ENCODE measurements at places on chromosomes 4 and X.

- DNase-seq: no peak
Observed at GRCh38 chr4:176489001-176489400, 169.2 kb downstream of the SPCS3 start.

GRCh38 chrX:49111791-49112190 lies 11.7 kb downstream of the GPKOW start:
- DNase-seq: no peak

GRCh38 chrX:155094468-155095061 lies 23.3 kb downstream of the BRCC3 start:
- DNase-seq: peak; percentile 36

DNA sequence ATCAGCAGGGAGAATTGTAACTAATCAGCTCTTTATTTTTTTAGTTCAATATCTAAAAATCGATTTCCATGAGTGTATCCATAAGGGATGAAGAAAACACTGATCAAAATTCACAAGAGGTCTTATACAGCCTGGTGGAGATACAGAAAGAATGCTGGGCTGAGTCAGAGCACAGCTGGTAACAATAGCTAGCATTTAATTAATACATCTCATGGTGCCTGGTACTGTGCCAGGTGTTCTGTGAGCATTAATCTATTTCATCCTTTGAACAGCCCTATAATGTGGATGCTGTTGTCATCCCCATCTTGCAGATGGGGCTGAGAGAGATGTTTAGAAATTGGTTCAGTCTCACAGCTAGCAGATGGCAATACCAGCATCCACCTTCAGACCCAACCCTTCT lies 250.9 kb upstream of the RPS6KA3 start:
- DNase-seq: no peak

- DNase-seq: no peak
Observed at GRCh38 chr4:165522050-165522449, 143.2 kb downstream of the CPE start.

DNA sequence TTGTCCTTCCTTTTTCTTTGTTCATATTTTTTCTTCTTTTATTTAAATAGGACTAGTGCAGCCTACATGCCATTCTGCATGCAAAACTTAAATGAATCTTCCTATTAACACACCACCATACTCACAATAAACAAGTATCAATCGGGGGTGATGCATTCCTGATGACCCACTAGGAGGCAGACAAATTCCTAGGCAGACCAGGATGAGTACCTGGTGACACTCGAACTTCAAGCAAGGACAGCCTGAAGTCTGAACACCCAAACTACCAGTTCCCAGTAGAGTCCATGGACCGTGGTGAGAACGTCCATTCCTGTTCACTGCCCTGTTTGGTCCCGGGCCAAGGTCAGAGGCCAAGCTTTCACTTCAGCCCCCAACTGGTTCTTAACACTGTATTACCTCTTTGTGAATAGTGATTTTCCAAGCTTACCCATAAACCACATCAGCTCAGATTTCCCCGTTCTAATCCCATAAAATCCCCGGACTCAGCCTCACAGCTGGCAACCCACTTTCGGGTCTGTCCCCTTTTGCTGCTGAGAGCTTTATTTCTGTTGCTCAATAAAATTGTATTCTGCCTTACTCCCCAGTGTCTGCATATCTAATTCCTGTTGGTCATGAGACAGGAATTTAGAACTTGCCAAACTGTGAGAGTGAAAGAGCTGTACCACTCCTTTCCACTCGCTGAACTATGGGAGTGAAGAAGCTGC lies 1286.6 kb downstream of the FSTL5 start:
- no peak for DNase-seq

DNA sequence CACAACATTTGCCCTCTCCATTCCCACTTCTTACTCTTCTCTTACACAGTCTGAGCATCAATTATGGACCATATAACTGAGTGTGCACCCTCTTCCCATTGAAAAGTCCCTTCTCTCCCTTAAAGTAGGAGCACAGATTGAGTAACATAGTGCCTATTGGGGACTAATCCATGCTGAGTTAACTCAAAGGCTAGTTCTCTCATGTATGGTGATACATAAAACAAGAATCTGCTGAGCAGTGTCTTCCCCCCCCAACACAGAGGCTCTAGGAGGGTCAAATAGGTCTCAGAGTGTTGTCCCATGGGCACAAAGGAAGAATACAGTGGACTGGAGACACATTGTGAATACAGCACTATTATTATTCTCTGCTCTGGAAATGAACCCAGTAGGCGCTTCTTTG lies 274.6 kb upstream of the BOD1L1 start:
- peak; percentile 42 for DNase-seq

DNA sequence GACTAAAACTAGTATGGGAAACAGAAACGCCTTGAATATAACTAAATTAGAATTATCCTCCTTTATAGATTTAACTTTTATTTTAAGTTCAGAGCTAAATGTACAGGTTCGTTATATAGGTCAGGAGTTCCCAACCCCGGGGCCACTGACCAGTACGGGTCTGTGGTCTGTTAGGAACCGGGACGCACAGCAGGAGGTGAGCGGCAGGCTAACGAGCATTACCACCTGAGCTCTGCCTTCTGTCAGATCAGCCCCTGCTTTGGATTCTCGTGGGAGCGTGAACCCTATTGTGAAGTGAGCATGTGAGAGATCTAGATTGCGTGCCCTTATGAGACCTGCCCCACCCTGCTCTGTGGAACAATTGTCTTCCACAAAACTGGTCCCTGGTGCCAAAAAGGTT lies 51.0 kb downstream of the FAT4 start:
- no peak for DNase-seq

DNA sequence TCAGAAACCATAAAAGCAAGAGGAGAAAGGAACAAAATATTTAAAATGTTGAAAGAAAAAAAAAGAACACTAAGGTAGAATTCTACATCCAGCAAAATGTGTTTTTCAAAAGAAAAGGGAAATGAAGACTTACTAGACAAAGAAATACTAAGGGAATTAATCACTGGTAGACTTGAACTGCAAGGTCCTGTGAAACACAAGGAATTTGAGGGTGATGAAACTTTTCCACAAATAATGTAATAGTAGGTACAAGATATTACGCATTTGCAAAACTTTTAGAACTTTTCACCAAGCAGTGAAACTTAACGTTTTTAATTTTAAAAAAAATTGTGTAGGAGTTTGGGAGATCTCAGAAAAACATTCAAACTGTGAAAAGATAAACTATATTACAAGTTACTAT lies 180.3 kb upstream of the MAGEB16 start:
- DNase-seq: no peak

DNA sequence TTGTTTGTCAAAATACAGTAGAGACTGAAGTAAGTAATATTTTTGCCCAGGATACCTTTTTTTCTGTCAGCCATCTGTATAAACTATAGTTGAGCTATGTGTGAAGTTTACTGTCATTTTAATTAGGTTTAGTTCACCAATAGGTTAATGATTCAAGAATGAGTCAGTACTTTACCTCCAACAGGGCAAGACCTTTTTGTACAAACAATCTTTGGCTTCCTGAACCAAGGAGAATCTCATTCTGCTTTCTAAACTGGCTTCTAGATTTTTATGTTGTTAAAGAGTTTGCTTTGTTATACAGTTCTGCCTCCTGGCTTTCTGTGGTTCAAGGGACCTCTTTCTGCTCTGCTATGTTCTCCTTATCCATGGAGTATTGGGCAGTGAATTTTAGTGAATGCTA lies 412.0 kb upstream of the NR3C2 start:
- DNase-seq: no peak

GRCh38 chr4:76589872-76590797 lies 155.1 kb downstream of the SHROOM3 start:
- peak; percentile 95 for DNase-seq

DNA sequence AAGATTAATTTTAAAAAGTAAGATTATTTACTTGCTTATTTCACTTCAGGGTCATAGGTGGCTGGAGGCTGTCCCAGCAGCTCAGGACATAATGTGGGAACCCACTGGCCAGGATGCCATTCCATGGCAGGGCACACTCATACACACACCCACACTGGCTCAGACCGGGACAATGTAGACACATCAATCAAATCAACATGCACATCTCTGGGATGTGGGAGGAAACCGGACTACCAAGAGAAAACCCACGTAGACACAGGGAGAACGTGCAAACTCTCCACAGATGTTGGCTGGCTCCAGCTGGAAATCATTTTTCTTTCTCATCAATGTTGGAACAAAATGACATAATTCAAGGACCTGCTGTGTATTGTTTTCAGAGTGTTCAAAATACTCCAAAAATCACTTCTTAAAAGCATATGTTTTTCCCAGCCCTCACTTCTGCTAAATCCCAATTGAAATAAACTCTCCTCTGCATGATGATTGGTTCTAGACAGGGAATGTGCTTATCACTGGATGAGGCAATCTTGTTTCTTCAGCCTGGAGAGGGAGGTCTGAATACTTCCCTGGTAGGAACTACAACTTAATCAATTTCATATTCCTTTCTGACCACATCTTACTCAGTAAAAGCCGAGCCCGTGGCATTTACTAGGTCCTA lies 18.6 kb upstream of the CPE start:
- DNase-seq: no peak

- DNase-seq: peak; percentile 84
Observed at GRCh38 chrX:20067709-20068561, 48.8 kb downstream of the MAP7D2 start.

GRCh38 chr4:99938243-99938753 lies 8.1 kb downstream of the DNAJB14 start:
- DNase-seq: no peak

DNA sequence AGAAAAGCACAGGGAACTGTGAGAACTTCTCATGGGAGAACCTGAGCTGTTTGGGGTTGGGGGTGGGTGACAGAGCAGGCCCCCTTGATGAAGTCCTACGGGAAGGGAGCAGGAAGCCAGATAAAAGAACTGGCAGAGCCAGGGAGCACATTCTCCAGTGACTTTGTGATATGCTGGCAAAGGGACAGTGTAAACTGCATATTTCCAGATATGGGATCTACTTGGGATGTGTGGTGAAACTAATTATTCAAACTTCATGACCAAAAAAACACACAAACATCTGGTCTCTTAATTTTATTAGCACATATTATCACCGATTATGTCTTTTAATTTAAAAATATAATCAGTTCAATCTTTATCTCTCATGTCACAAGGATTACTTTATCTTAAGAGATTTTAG lies 266.0 kb downstream of the PAPSS1 start:
- peak; percentile 2 for DNase-seq

DNA sequence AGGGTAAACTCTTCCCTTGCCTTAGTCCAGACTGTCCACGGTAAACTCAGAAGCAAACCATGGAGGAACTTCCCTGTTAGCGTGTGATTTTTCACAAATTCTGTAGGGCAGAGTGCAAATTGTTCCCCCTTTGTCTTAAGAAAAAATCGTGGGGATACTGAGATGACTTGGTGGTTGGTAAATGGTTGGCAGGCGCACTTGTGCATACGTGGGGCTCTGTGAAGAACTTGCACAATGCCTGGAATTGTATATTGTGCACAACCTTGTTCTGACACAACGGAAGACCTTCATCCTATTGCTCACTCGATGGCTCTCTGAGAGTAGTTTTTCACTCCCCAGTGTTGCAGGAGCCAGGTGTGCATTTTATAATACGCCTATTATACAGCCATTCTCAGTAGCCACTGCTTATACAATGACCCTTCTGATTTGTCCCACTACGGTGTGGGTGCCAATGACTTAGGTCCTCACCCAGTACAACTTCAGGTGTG lies 150.0 kb downstream of the SPRY1 start:
- DNase-seq: no peak
